LoVo (cell line): ENCODE measurements at places on chromosomes 6 and 20.
A peak's percentile ranks its signal among the peaks of the same experiment; 100 is the strongest.

- DNase-seq, result no peak
These were observed 13.4 kb downstream of the SLX4IP start for GRCh38 chr20:10448270-10449156.

GRCh38 chr6:43770372-43771209, 580 bp downstream of the VEGFA start:
- DNase-seq, result peak; percentile 48

GRCh38 chr6:129709769-129710449, at the start of gene ARHGAP18:
ARHGAP18 (minus strand) TSS chr6:129710177; CDS start chr6:129710136, 41 bp downstream.
- DNase-seq, result peak; percentile 93

DNA sequence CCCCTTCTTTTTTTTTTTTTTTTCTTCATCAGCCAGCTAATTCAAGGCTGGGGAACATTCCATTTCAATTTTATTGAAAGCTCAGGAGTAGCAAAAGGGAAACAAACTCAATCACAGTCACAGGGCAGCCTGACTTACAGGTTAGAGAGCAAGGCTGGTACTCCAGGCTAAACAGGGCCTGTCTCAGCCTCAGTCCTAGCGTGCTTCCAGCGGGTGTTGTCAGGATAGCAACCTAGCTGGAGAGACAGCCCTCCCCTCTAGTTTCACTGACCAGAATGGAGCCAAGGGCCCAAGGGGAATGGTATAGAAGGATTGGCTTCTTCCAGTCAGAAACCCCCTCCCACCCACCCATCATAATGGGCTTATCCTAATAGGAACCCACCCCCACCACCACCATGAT, 132.9 kb downstream of the PXDC1 start:
- DNase-seq, result no peak

- DNase-seq, result no peak
These were observed 102.8 kb upstream of the TMEM181 start for GRCh38 chr6:158457131-158457530.
